Thyroid gland (tissue), 4 donors: ENCODE measurements at places on chromosomes 6 and 20.
A peak's percentile ranks its signal among the peaks of the same experiment; 100 is the strongest.

GRCh38 chr6:77038807-77039206 lies 424.5 kb downstream of the HTR1B start:
- H3K4me3 ChIP-seq = no peak overlapping the region
- no peaks in the 10 kb centered on the region for H3K36me3 ChIP-seq
- no peaks in the 10 kb centered on the region for H3K4me1 ChIP-seq
- no peak overlapping the region for H3K27ac ChIP-seq
- no peaks in the 10 kb centered on the region for H3K27me3 ChIP-seq

DNA sequence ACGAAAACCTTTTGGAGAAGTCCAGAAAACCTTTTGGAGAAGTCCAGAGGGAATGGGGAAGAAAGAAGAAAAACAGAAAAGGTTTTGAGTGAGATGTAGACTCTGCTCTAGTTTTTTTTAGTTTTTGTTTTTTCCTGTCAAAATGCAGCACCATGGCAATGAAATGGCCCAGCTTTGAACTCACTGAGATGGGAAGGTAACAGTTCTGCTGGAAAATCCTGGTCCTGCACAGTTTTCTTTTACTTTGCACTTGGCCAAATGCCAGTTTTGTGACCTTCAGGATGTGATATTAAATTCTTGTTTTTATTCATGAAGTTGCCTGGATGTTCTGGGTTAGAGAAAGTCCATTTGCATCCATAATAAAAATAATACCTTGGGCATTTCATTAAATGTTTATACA lies 145.7 kb downstream of the CFAP61 start:
- H3K4me3 ChIP-seq = no peak overlapping the region
- no peaks in the 10 kb centered on the region for H3K27me3 ChIP-seq
- no peak overlapping the region for H3K27ac ChIP-seq
- no peaks in the 10 kb centered on the region for H3K36me3 ChIP-seq
- DNase-seq = no peak
- no peaks in the 10 kb centered on the region for H3K4me1 ChIP-seq

DNA sequence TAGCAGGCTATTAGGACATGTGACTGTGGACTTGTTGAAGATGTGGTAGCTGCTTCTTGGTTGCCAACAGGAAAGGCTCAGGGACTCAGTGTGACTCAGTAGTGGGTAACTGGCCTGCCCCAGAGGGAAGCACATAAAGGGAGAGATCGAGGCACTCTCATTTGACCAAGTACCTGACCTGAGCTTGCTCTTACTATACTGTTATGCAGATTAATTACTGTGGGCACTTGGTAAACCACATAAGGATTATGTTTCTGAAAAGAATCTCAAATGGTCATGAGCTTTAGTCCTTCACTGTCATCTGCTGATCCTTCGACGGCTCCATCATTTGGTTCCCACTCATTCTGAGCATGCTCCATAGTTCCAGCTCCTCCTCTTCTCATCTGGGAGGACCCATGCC lies 48.2 kb upstream of the RPL7L1 start:
- no peak overlapping the region for H3K4me3 ChIP-seq
- H3K36me3 ChIP-seq = peaks cover 31% of the 10 kb centered on the region
- H3K27ac ChIP-seq = no peak overlapping the region
- H3K27me3 ChIP-seq = no peaks in the 10 kb centered on the region
- no peaks in the 10 kb centered on the region for H3K4me1 ChIP-seq

GRCh38 chr6:152063170-152063921 lies 255.9 kb downstream of the ESR1 start:
- no peaks in the 10 kb centered on the region for H3K4me1 ChIP-seq
- no peak for DNase-seq
- no peak overlapping the region for H3K27ac ChIP-seq
- H3K4me3 ChIP-seq = no peak overlapping the region

DNA sequence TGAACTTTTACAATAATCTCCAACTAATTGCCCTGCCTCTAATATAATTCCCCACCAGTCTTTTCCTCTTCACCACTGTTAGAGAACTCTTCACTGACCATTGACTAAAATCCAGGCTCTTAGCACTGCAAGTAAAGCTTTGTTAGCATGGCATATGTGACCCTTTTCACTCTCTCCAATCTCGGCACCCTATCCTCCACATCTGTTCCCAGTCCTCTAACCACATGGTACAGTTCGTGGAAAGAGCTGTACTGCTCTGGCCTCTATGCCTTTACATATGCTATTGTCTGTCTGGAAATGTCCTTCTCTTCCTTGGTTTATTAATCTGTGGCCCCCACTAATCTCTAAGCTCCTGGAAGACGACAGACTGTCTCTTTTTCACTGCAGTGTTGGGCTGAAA lies 63.0 kb upstream of the EIF2S2 start:
- H3K27me3 ChIP-seq = no peaks in the 10 kb centered on the region
- DNase-seq = no peak
- no peak overlapping the region for H3K4me3 ChIP-seq
- H3K27ac ChIP-seq = no peak overlapping the region
- no peaks in the 10 kb centered on the region for H3K4me1 ChIP-seq

DNA sequence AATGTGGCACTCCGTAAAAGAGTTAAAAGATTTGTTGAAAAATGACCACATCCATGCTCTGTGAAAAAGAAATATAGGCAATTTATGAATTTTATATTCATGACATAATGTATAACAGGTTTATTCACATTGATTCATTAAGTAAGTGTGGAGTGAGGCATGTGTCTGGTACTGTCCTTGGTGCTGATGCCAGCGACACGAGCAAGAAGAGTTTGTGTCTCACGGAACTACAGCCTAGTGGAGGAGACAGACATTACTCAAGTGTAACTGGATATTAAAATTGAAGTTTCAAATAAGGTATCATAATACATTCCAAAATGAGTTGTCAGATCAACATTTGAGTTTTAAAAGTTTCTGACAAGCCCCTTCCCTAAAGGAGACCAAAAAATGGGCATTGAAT lies 158.2 kb upstream of the PRND start:
- no peak overlapping the region for H3K4me3 ChIP-seq
- no peaks in the 10 kb centered on the region for H3K4me1 ChIP-seq
- H3K27me3 ChIP-seq = no peaks in the 10 kb centered on the region

DNA sequence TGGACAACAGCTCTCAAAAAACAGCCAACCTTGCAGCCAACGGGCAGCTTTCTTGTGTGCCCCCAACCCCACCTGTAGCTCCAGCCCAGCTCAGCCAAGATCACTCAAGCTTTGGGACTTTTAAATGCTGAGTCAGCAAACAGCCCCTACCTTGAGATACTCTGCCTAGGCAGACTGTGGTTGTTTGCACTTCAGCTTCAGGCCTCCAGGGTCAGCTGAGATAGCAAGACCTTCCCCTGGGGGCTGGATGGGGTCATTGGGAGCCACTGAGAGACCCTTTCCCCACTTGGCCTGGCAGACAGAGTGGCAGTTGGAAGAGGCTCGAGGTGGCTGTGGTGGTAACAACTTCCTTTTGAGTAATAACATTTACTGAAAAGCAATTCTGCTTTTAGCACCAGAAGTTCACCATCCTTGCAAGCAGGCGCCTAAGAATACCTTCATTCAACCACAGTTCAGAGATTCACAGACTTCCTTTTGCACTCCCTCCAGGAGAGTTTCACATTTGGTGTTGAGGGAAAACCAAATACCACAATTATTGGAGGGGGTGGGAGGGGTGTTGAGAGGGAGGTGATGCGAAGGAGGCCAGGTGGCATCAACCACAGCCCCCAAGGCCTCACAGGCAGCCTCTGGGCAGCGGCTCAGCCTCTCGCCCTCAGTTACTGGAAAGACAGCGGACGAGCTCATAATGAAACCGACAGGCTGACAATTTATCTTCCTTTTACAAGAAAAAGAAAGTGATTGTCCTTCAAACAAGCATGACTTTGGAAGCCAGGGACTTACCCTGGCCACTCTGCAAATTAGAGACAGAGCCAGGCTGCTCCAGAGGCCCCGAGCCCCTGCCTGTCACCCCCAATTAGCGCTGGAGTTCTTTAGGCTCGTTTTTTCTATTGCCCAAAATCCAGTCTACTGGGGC lies 148.1 kb downstream of the CEBPB start:
- H3K4me1 ChIP-seq = peaks cover 6% of the 10 kb centered on the region
- peak overlapping the region; percentile 77 for H3K27ac ChIP-seq
- DNase-seq = no peak
- no peak overlapping the region for H3K4me3 ChIP-seq

DNA sequence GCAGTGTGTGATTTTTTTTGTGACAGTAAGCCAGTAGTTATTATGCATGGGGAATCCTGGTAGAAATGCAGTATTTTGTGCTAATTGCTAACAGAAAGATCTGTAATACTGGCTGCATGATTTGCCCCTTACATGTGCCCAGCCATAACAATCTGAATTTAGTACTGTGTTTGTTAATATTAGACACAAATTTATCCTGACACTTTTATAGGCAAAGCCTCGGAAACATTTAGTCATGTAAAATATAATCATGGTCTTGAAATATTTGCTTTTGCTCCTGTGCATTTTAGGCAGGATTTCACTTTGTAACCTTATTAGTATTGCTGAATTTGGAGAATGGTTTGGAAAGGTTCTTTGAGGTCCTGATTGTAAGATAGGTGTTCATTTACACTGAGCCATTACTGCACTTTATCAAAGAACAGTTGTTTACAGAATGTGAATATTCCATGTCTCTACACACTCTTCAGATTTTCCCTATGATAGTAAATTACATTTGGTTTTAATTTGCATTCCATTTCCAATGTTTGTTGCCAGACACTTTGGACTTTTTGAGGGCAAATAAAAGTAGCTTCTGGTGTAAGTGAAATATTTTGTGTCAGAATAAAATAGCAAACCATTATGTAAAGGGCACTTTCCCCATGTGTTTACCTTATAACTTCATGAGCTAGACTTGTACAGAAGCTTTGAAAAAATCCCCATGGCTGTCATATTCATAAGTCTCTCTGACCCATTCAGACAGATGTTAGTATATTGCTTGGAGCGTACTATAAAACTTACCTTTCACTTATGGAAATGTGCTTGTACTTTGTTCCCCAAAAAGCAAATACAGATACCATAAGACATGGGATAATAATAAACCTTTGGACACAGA lies 349.9 kb downstream of the ARHGAP18 start:
- H3K27ac ChIP-seq = no peak overlapping the region
- H3K27me3 ChIP-seq = no peaks in the 10 kb centered on the region
- no peaks in the 10 kb centered on the region for H3K36me3 ChIP-seq
- no peak for DNase-seq
- H3K4me3 ChIP-seq = no peak overlapping the region

- DNase-seq = no peak
- H3K4me1 ChIP-seq = no peaks in the 10 kb centered on the region
- H3K27me3 ChIP-seq = no peaks in the 10 kb centered on the region
- H3K4me3 ChIP-seq = no peak overlapping the region
- no peaks in the 10 kb centered on the region for H3K36me3 ChIP-seq
These were observed 7.5 kb downstream of the BPI start for GRCh38 chr20:38311491-38311890.

DNA sequence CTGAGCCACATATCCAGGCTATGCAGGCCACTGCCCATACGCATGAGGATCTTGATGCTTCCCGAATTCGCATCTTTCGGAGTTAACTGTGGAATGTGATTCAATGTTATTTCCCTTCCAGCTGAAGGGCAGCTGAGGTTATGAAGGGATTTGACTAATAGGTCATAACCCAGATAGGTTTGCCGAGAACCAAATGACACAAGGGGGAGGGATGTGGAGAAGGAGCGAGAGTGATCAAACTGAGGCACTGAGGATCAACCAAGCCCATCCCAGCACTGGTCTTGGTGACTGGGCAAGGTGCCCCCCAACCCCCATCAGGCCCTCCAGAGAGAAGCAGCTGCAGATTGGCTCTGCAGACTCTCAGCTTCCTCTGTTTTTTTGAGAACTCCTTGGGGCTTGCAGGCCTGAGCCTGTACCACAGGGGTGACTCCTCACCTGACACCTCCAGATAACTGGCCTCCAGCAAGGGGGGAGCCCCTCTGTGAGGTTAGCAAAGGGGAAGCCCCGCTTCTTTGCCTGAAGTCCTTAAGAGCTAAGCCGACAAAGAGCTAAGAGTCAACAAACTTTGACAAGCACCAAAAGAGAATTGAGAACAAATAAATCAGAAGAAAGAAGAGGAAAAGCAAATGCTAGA lies 185.9 kb downstream of the PDE7B start:
- H3K4me3 ChIP-seq = peak overlapping the region; percentile 20
- no peaks in the 10 kb centered on the region for H3K27me3 ChIP-seq
- H3K36me3 ChIP-seq = no peaks in the 10 kb centered on the region

- no peak overlapping the region for H3K4me3 ChIP-seq
- no peaks in the 10 kb centered on the region for H3K36me3 ChIP-seq
- no peaks in the 10 kb centered on the region for H3K27me3 ChIP-seq
- no peak overlapping the region for H3K27ac ChIP-seq
- peaks cover 9% of the 10 kb centered on the region for H3K4me1 ChIP-seq
- DNase-seq = no peak
These were observed 294.0 kb downstream of the TBC1D7 start for GRCh38 chr6:13034316-13034715.

DNA sequence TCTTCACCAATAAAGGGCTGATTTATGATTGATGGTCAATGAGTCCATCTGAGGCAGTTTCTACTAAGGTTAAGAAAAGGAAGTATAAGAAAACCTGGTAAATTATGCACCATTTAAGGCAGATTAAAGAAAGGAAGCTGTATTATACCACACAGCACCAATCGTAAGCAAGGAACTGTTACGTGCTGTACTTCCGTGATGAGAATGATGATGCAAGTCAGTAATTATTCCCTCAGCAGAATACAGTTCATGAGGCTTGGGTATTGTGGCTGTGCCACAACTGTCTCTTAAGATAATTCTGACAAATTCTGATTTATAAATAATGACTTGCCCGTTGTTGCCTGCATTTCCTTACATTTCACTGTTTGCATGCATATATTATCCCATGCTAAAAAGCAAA lies 699.0 kb downstream of the HDGFL1 start:
- no peaks in the 10 kb centered on the region for H3K27me3 ChIP-seq
- H3K36me3 ChIP-seq = no peaks in the 10 kb centered on the region
- no peak overlapping the region for H3K4me3 ChIP-seq
- no peaks in the 10 kb centered on the region for H3K4me1 ChIP-seq
- no peak overlapping the region for H3K27ac ChIP-seq
- no peak for DNase-seq

GRCh38 chr6:93343476-93343875 lies 75.9 kb downstream of the EPHA7 start:
- no peaks in the 10 kb centered on the region for H3K27me3 ChIP-seq
- H3K27ac ChIP-seq = no peak overlapping the region
- no peak overlapping the region for H3K4me3 ChIP-seq
- no peaks in the 10 kb centered on the region for H3K36me3 ChIP-seq
- no peaks in the 10 kb centered on the region for H3K4me1 ChIP-seq

GRCh38 chr6:93820465-93821082 lies 401.2 kb upstream of the EPHA7 start:
- no peak overlapping the region for H3K27ac ChIP-seq
- no peaks in the 10 kb centered on the region for H3K4me1 ChIP-seq
- H3K4me3 ChIP-seq = no peak overlapping the region
- H3K27me3 ChIP-seq = no peaks in the 10 kb centered on the region

GRCh38 chr6:83536034-83536646 lies 23.8 kb downstream of the PRSS35 start:
- H3K4me3 ChIP-seq = no peak overlapping the region
- H3K27me3 ChIP-seq = no peaks in the 10 kb centered on the region
- H3K4me1 ChIP-seq = no peaks in the 10 kb centered on the region
- H3K27ac ChIP-seq = no peak overlapping the region
